Activated naive CD8-positive, alpha-beta T cell treated with anti-CD3 and anti-CD28 coated beads, Interleukin-2, amount 50 U/mL, for 24 hours (primary cell): ENCODE measurements at places on chromosomes 6 and 20.
A peak's percentile ranks its signal among the peaks of the same experiment; 100 is the strongest.

GRCh38 chr6:167034056-167034455 lies 34.9 kb downstream of the CEP43 start:
- no peak for DNase-seq

- no peak for DNase-seq
Observed at GRCh38 chr20:51450221-51450712, 92.3 kb downstream of the NFATC2 start.

GRCh38 chr20:21571841-21572690 lies 58.2 kb upstream of the NKX2-2 start:
- no peak for DNase-seq

- no peak for DNase-seq
Observed at GRCh38 chr6:113018351-113019151, 671.4 kb downstream of the RFPL4B start.

- no peak for DNase-seq
Observed at GRCh38 chr6:145823328-145823944, 8.8 kb upstream of the FBXO30 start.

GRCh38 chr20:33332905-33333456 lies 50.0 kb downstream of the BPIFB1 start:
- DNase-seq = no peak

GRCh38 chr6:57173886-57174510 lies 1.9 kb downstream of the BAG2 start:
- DNase-seq = no peak

DNA sequence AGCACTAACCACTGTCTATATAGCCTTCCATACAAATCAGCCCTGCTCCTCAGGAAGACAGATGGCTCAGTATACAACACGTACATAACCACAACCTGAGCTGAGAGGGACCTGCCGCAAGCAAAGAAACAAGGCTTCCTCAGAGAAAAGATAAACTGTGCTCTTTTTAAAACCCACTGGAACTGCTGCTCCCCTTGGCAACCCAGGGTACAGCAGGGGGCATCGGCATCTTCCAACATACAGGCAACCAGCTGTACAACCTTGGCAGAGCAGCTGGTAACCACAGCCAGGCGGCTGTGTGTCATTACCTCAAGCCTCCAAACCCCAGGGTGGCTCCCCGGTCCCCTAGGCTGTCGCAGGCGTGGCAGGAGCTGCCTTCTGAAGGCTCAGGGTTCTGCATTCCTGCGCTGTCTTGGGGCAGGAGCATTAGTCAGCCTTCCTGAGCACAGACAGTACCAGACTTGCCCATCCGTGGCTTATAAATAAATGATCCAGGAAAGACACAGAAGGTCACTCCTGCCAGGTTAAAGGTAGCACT lies 249.5 kb downstream of the ADGRG6 start:
- DNase-seq = peak; percentile 67

DNA sequence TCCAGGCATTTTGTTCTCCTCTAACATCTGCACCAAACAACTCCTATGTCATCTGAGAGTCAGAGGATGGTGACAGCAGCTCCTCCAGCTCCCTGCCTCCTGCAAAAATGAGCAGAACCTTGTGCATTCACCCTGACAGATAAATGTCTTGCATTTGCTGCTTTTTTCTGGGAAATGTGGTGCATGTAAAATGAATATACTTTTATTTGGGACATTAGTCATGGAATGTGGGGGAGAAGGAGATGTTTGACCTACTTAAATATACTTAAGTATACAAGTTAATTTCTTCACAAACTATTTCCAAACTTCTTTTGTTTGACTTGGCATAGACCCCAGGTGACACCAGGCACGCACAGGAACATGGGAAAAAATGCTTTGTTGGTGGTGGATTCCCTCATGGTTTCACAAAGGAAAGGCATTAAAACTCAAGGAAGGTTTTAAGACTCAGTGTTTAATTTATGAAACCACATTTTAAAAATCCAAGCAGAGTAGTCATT lies 181.8 kb upstream of the MCHR2 start:
- no peak for DNase-seq

- no peak for DNase-seq
Observed at GRCh38 chr6:155132617-155133016, 131.2 kb upstream of the CLDN20 start.

DNA sequence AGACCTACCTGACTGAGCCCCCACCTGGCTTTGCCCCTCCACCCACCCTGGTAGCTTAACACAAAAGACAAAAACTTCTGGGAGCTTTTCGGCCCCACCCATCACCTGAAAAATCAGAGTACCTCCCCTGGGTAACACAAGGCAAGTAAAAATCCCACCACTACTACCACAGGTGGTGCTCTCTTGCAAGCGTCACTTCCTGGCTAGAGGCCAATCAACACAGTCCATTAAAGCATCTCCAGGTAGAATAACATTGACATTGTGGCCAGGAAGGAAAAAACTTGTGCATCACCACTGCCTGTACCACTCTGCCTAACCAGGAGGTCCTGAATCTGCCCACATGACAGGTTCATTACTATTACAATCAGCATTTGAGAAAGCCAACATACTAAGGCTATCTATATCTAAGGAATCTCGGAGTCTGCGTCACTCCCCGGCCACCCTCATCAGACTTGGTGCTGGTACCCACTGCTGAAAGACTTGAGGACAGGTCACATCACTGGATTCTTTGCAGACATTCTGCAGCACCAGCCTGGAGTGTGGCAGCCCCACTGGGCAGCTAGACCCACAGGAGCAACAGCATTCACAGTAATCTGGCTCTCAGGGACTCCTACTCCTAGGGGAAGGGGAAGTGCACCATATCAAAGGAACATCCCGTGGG lies 125.9 kb downstream of the CDK19 start:
- no peak for DNase-seq

DNA sequence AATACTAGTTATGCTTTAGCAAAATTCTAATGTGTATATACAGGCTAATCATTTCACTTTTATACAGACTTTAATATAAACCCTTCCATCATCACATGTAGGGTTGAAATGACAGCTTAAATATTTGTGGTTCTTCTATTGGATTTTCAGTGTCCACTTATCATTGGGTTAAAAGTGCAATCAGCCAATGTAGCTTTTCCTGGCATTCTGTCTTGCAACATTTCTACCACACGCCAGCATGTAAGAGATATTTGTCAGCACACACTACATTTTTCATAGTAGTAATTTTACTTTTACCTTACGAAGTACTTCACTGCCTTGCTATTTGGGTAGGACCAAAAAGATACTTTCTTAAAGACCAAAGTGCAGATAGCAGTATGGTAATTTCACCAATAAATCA lies 252.0 kb downstream of the TBX18 start:
- DNase-seq = no peak

DNA sequence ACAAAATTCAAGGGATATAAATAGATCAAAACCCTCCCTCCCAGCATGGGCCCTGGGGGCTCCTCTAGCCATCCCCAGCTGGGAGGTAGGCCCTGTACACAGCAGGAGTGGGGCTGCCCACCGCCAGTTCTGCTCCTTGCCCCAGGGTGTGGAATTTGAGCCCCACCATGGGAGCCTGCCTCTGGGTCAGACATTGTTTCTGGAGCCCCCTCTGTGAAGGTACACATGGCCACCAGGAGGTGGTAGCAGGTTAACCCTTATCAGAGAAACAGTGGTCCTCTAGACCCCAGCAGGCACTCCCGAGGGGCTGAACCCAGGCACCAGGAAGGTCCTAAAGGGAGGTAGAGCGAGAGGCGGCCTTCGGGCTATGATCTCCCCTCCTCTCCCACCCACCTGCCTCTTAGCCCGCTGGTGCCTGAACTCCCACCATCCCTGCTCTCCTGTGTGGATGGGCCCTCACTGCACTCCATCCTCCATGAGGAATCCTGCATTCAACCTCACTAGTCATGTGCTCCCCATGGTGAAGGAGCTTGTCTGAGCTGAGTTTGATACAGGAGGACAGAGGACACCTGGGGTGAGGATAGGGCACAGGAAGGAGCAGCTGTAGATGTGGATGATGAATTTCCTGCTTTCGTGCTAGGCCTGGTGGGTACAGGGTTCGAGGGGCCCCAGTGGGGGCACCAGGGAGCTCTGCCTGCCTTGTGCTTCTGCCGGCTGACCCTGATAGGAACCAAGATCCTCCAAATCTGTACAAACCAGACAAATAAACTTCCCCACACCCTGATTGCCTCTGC lies 114.9 kb downstream of the GRM4 start:
- no peak for DNase-seq

DNA sequence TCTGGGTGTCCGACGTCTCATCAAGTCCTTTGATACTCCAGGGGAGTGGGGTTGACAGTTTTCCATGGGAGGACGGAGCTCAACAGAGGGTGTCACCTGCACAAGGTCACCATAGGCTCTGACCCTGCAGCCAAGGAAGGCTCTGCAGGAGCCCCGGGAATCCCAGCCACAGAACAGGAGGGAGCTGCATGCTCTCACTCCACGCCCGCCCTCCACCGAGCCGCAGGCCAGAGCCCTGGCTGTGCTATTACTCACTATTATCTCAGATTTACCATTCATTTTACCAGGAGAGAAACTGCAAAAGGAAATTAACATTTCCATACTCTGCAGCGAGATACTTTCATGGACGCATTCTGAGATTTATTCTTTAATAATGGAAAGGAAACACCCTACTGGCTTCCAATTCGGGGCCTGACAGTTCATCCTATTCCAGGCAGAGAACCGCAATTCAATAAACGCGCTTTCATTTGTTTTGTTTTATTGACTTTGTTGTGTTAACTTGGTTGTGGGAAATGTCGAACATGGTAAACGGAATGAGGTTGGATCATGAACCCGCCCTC lies 18.3 kb upstream of the NTSR1 start:
- no peak for DNase-seq

DNA sequence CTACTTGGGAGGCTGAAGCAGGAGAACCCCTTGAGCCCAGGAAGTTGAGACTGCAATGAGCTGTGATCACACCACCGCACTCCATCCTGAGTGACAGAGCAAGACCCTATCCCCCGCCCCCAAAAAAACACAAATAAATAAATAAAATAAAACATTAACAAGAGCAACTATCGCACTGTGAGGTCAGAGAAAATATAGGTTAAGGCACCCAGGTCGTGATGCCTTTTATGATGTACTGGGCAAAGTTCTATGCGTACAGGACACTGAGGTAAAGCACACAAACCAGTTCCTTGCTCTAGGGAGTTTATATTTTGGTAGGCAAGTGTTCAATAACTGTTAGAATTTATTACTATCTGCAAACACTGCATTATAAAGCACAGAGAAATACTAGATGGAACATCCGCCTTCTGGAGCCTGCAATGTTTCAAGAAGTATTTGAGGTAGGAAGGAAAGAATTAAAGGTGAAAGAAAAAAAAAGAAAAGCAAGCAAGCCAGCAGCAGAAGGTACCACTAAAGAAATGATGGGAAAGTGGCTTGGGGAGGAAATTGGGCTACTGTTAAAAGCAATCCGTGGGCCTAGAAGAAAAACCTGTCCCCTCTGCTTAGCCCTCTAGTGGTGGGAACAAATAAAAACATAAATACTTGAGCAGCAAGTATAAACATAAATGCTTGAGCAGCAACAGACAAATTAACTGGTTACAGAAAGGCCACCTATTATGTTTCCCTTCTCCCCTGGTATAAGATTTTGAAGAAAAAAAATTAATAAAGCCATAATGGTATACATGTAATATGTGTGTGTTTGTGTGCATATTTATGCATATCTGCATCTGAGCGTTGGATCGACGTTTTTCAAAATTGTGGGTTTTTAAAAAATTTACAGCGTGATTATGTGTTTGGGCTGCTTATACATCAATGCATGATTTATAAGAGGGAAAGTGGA lies 128.0 kb downstream of the PHACTR1 start:
- no peak for DNase-seq

- no peak for DNase-seq
Observed at GRCh38 chr6:2416128-2416712, 170.8 kb upstream of the GMDS start.

DNA sequence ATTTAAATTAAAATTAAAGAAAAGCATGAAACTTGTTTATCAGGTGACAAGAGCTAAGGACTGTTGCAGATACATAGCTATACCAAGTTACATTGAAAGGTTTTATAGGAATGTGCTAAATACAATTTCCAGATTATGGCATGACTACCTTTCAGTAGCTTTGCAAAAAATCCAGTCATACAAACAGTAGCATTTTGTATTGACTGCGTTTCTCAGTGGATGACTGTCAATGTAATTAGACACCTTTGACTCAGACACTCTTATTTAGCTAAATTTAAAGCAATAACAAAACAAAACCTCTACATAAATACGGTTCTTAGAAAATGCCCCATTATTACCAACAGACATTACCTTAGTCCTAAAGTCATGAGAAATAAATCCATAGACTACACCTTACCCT lies 275.8 kb upstream of the RUNX2 start:
- DNase-seq = no peak

DNA sequence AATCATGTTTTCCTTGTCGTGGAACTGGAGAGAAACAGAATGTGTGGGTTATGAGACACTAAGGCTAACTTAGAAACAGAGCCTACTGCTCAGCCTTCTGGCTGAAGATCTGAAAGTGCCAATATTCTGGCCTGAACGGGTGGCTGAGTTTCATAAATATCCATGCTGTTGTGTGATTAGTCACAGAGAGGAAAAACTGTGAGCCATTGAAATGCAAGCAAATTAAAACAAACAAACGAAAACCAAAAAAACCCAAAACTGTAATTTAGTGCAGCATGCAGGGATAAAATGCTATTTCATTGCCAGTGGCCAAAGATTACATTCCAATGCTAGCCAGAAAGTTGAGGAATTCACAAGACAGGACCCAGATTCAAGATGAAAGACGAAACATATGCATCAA lies 315.1 kb downstream of the UBE3D start:
- DNase-seq = no peak

- DNase-seq = peak; percentile 11
Observed at GRCh38 chr6:21664314-21665109, 71.0 kb downstream of the SOX4 start.

GRCh38 chr20:50417484-50418235 lies 92.5 kb upstream of the PTPN1 start:
- DNase-seq = no peak

DNA sequence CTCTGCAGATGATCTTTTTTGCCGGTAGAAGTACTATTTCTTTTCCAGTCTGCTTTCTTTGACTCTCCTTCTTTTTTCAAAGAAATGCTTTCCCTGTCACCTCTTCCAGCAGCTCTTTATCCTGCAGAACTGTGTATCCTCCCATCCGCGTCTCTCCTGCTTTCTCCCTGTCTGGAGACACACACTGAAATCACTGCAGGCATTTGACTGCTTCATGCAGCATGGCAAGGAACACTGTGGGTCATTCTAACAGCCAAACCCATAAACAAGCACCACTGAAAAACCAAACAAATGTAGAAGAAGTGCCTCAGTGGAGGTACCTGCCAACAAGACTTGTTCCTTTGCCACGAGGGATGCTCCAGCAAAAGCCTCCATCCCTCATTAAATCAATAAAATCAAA lies 403.7 kb upstream of the CITED2 start:
- no peak for DNase-seq

DNA sequence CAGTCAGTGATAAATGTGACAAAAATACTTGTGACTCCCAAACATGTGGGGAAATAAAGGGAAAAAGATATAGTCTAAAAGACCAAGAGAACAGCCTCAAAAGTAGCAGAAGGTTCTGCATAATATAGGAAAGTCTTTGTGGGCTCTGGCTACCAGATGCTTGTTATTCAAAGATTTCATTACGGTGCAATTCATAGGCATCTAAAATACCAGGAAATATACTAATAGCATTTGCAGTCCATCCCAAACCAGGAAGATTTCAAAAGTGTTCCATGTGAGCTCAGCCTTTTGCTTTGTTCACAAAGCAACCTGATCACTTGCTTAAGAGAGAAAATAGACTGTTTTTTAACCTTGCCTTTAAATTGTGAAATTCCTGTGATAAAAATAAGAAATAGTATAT lies 506.7 kb upstream of the MARCKS start:
- no peak for DNase-seq
